ENCODE measurements at places on chromosomes 7 and 10.

GRCh38 chr10:129598413-129598812 lies 131.4 kb downstream of the MGMT start:
- DNase-seq = no peak

DNA sequence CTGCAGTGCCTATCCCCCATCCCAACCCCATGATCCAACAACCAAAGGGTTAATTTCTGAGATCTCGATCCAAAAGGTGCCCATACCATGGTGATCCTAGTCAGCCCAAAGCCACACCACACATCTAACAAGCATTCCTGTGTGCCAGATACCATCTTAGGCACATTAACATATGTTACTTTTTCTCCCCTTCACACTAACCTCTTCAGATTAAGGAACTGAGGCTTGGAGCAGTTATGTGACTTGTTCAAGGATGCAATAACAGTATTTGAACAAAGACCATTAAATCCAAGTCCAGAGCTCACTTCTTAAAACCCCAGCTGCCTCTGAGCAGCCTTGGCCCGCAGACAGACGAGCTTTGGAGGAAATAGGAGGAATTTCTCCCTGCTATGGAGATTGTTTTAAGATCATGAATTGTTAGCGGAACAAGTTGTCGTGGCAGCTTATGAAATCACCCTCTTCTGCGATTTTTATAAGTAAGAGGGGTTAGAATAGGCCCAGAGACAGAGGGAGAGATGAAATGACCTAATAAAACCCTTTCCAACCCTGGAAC lies 327.2 kb downstream of the KCNMA1 start:
- no peak for DNase-seq

- DNase-seq = peak; percentile 79
Observed at GRCh38 chr7:92781117-92781720, 55.2 kb downstream of the CDK6 start.

DNA sequence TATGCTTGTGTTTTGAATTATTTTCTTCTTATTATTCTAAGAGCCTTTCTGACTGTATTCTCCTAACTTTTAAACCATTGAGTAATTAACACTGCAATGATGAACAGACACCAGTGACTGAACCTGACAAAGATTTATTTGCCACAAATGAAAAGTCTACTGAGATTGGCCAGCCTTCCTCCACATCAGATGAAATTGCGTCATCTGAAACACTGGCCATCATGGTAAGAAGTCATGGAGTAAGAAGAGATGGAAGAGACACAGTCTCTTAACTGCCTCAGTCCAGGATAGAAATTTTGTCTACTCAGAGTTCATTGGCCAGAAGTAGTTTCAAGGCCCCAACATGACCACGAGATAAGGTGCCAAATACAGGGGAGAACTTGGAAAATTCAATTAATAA lies 357.8 kb downstream of the BMPER start:
- DNase-seq = no peak

GRCh38 chr7:142568435-142569097 lies 180.7 kb upstream of the PRSS1 start:
- DNase-seq = no peak

DNA sequence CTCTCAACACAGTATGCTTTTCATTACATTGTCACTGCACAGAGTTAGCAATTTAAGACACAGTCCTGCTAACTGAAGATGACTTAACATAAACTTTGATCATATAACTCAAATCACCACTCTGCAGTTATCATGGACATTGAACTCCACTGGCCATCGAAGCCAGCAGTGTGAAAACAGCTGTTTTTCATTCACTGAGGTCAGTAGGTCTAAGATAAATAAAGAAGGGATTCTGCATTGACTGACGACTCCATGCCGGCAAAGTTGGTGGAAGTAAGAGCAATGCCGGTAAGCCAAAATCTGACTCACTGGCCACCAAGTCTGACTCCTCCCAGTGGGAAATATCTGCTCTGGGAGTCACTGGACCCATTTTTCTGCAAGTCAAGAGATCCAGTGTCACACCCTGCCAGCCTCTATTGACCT lies 449.9 kb upstream of the ANKRD30A start:
- DNase-seq = no peak

- DNase-seq = peak; percentile 93
Observed at GRCh38 chr7:106417273-106417902, 132.6 kb upstream of the NAMPT start.

DNA sequence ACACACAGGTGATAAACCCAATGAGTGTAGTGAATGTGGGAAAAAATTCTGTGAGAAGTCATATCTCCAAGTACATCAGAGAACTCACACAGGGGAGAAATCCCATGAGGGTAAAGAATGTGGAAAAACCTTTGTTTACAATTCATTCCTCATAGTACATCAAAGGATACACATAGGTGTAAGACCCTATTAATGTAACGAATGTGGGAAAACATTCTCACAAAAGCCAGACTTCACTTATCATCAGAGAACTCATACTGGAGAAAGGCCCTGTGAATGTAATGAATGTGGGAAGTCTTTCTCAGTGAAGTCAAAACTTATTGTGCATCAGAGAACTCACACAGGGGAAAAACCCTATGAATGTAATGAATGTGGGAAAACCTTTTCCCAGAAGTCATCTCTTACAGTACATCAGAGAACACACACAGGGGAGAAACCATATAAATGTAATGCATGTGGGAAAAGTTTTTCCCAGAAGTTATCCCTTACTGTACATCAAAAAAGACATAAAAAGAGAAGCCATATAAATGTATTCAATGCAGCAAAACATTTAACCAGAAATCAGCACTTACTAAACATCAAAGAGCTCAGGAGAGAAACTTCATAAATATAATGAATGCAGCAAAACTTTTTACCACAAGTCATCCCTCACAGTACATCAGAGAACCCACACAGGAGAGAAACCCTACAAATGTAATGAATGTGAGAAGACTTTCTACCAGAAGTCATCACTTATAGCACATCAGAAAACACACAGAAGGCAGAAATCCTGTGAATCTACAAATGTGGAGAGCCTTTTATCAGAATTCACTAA lies 49.8 kb downstream of the ZNF239 start:
- DNase-seq = peak; percentile 47

DNA sequence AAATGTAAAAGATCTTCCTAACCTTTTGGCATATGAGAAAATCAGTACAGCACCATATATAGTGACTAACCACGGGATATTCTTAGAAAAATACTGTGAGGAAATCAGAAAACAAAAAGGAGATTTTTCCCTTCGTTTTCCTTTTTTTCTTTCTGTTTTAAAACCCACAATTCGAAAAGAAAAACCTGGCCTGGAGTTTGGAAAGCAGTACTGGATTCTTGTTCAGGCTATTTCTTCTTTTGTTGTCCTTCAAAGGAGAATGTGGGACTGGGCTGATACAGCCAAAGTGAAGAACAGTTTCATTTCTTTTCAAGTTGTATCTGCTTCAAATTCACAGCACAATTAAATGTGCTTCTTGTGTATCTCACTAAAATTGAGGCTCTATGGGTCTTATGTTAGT lies 156.8 kb upstream of the PHYHIPL start:
- no peak for DNase-seq

DNA sequence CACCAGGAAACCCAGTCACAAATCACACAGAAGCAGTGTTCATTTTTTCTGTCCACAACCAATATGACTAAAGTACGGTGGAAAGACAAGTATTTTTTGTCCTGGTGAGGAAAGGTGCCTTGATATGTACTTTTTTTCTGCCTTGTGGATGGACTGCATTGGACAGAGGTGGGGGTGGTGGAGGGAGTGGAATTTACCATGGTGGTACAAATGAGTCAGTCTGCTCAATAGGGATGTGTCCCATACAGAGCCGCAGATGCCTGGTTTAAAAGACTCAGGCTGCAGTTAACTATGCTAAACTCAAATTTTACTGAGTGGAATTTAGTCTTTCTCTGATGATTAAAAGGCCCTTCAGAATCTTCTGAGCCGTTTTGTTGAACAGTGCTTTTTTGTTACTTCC lies 674.5 kb upstream of the GALNT17 start:
- no peak for DNase-seq

- DNase-seq = no peak
Observed at GRCh38 chr10:123485341-123485960, 180.7 kb upstream of the GPR26 start.

- no peak for DNase-seq
Observed at GRCh38 chr7:105623378-105623777, 42.1 kb upstream of the EFCAB10 start.

DNA sequence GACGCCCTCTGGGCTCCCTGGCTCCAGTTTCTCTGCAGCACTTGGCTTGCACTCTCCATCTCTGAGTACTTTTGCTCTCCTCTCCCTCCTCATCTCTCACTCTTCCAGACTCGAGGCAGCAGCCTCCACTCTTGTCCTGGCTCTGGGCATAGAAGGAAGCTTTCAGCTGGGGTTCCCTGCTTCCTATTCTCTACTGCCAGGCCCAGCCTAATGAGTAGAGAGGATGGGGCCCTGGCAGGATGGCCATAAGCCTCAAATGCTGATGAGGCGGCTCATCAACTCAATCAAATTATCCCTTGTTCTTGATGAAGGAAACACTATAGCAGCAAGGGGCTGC lies 55.8 kb downstream of the NEURL1 start:
- DNase-seq = no peak

- DNase-seq = no peak
Observed at GRCh38 chr10:28248092-28248491, 54.8 kb downstream of the MPP7 start.

DNA sequence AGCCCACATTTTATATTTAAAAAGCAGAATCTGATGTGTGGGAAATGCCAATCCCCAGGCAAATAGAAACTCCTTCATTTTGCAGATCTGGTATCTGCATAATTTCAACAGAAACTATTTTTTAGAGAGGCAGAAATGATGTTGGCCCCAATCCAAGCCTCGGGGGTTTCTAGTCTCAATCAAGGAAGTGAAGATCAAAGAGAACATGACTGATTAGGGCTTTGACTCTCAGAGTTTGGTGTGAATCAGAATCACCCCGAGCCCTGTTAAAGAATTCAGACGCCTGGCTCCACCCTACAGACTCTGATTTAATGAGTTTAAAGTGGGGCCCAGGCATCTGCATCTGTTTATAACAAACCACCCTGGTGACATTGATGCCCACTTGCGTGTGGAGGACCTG lies 36.7 kb upstream of the UBE2H start:
- DNase-seq = no peak

- DNase-seq = no peak
Observed at GRCh38 chr7:106346678-106347217, 62.0 kb upstream of the NAMPT start.

GRCh38 chr7:102317231-102318059 lies 30.8 kb downstream of the SH2B2 start:
- DNase-seq = no peak

DNA sequence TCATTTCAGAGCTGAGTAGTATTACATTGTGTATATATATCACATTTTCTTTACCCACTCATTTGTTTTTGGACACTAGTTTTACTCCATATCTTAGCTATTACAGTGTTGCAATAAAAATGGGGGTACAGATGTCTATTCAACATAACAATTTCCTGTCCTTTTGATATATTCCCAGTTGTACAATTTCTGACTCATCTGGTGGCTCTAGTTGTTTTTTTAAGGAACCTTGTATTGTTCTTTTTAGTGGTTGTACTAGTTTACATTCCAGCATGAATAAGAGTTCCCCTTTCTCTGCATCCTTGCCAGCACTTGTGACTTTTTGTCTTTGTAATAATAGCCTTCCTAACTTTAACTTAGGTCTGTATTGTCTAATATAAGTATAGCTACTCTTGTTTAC lies 739.9 kb downstream of the XPNPEP1 start:
- DNase-seq = no peak

- peak; percentile 59 for DNase-seq
Observed at GRCh38 chr7:27239387-27240014, 3.1 kb upstream of the EVX1 start.

GRCh38 chr7:138258197-138258559 lies 181.9 kb downstream of the AKR1D1 start:
- no peak for DNase-seq

All from DMS53 (cell line).